ENCODE measurements at places on chromosomes 2 and 18.

DNA sequence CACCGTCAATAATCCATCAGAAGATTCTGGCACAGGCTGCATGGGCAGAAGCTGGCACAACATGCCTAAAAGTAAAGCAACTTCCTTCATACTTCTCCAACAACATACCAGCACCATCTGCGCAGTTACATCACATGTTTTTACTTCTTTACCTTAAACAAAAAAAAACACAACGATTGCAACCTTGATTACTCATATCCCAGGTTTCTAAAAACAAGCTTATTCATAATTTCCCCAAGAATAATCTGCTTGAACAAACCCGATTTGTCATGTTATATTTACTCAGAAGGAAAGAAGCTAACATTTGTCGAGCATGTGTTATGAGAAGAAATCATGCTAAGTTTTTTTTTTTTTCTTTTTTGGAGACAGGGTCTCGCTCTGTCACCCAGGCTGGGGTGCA is 54.7 kb downstream of the THADA start:
- DNase-seq: no peak

- no peak for DNase-seq
Measured at GRCh38 chr2:27322301-27322765, 564 bp downstream of the MPV17 start.

DNA sequence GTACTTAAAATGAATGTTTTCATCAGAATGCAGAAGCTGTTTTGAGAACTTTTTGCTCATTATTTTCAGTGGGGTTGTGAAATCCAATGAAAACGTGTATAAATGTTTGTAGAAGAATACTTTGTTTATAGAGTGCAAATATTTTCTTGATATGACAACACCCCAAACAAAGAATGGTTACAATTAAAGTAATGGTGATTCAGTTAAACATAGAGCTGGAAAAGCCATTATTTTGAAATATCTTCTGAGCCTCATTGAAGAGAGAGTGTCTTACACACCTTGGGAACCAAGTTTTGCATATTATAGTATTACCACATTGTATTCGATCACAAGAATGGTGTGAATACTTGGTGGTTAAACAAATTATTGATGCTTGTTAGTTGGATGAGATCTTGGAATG is 48.7 kb downstream of the SPTBN1 start:
- no peak for DNase-seq

- DNase-seq: no peak
Measured at GRCh38 chr2:41937921-41938708, 109.7 kb upstream of the PKDCC start.

GRCh38 chr2:30354150-30354549 is 92.9 kb upstream of the LCLAT1 start:
- DNase-seq: no peak

- DNase-seq: no peak
Measured at GRCh38 chr18:34594266-34594665, 115.8 kb upstream of the DTNA start.

GRCh38 chr2:151258121-151258520 is 3.5 kb downstream of the RBM43 start:
- DNase-seq: no peak

- DNase-seq: no peak
Measured at GRCh38 chr2:196758474-196759377, 40.8 kb downstream of the GTF3C3 start.

- no peak for DNase-seq
Measured at GRCh38 chr2:120133572-120134244, 89.5 kb downstream of the TMEM185B start.

GRCh38 chr2:99858951-99859596 is 283.3 kb downstream of the AFF3 start:
- DNase-seq: no peak

DNA sequence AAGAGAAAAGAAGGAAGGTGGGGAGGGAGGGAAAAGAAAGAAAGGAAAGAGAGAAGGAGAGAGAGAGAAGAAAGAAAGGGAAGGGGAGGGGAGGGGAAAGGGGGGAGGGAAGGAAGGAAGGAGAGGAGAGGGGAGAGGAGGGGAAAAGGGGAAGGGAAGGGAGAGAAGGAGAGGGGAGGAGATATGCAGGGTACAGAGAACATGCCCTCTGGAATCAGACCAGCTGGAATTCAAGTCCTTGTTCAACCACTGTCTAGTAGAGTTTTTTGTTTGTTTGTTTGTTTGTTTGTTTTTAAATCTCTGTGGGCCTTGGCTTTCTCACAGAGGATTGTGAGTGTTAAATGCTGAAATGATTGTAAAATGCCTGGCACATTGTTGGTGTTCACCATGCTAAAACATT is 77.7 kb upstream of the FOSL2 start:
- DNase-seq: no peak

DNA sequence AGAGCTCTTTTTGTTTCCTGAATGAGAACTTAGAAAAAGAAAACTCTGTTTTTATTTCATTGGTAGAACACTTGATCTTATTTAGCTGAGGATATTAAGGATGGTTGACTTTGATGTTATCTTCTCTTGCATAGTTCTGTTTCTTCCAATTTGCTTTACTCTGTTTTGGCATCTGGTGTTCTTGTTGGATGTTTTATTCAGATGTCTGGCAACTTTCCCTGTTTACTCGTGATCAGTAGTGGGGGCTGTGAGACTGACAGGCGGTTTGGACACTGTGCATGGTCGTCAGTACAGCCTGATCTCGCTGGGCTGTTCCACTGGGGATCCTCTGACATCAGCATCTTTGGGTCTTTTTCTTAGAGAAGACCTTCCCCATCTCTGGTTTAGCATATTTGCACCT is 100.1 kb downstream of the TSN start:
- DNase-seq: no peak

- DNase-seq: no peak
Measured at GRCh38 chr2:235445116-235445515, 48.7 kb upstream of the AGAP1 start.

DNA sequence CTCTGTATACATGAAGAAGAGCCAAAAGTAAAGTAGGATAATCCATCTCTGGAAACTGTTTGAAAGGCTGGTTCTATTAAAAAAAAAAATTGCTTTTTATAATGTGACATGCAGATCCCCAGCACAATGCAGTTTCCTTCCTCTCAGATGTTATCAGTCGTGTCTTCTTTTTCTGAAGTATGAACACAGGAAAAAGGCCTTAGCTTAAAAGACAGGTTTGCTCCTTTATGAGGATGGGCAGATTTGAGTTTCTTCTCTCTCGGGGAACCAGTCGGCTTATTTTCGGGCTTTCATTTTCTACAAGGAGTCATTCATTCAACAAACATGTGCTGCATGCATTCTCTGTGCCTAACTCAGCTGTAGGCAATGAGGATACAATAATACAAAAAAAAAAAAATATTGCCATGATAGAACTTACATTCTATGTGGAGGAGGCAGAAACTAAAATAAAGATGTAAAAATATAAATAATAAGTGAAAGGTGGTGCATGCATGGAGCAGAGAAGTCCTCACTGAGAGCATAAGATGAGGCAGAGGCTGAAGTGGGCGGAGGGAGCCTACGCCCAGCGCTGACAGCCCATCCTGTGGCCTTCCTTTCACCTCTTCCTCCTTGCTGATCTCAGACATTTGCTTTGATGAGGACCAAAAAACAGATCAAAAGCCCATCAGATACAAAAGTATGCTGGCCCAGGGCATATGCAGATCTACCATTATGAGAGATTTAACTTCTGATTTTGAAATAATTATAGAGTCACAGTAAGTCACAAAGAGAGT is at the start of gene CD226:
CD226 (minus strand) TSS at position 513 of the 773 bp plus-strand sequence; CDS start at position 46, 467 bp downstream.
- DNase-seq: no peak

DNA sequence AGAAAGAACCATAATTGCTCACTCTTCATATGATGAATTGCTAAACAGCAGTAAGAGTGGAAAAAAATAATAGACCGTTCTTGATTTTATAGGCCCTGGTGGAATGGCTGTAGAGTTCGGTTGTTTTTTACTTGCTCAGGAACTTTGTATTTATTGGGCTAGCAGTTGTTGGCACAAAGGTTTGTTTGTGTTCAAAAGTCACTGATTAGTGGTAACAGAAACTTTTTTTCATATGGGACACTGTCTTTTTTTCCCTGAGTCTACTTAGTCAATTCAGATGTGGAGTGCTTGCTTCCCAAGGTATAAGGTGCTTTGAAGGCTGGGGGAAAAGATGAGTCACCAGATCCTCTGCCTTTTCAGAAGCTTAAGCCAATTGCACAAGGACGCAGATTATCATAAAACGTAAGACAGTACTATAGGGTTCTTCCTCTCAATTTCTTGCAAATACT is 25.8 kb downstream of the PHLPP1 start:
- DNase-seq: no peak

GRCh38 chr2:237118025-237118424 is 32.3 kb downstream of the COPS8 start:
- DNase-seq: no peak

- DNase-seq: no peak
Measured at GRCh38 chr18:58298251-58299134, 254.5 kb downstream of the NEDD4L start.

GRCh38 chr2:46873604-46874068 is 42.0 kb downstream of the MCFD2 start:
- peak; percentile 9 for DNase-seq

DNA sequence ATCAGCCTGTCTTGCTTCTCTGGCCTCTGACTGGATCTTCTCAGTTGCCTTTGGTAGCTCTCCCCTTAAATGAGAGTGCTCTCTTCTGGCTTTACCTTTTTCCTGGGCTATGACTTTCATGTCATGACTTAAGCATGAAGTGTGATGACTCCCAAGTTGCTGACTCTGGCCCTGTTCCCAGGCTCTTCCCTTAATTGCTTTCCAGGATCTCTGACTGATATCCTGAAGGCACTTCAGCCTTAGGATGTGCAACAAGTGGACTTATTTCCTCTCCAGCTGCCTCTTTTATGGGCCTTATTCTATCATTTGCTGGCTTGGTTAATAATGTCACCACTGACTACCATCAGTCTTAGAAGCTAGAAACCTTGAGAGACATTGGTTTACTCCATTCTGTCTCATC is 17.4 kb downstream of the SEMA4F start:
- no peak for DNase-seq

DNA sequence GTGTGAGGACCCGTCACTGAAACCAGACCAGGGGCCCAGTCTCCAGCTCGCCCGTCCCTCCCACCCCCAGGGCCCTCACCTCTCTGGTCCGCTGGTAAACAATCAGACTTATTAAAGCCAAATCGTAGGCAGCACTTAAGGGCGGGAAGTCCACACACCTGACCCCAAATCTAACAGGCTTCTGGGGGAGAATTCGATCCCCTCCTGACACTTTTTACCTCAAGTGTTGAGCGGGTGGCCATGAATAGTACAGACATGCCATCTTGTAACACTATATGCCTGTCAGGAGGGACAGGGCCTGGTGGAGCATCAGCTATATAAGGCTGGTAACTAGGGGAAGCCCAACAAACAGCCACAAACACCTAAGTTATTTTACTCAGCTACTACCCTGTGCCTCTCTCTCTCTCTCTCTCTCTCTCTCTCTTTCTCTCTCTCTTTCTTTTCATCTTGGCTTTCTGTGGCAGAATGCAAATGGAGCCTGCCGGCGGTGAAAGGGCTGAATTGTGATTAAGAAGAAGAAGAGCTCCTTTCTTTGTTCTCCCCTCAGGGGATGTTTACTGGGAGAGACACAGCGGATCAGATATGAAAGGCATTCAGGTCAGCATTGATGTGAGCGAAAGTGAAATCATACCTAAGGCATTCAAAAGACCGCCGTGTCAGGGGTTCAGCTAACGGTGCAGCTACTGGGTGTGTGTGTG is 9.5 kb downstream of the ZEB2 start:
- DNase-seq: no peak

DNA sequence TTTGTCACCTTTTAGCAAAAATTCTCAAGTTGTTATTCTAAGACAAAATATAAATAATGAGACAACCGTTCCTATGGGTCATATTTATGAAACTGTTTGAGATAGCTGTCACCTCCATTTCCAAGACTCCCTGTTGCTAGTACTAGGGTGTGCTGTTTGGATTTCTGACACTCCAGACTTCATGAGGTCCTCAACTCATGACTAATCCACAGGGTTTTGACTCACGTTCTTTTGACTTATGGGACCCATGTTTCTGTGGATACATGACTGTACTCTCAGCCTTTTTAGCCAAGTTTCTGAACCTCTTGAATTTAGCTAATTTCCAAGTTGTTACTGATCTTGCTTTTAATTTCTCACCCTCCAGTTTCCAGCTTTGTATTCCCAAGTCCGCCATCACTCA is 178.7 kb upstream of the FAM98A start:
- DNase-seq: no peak

DNA sequence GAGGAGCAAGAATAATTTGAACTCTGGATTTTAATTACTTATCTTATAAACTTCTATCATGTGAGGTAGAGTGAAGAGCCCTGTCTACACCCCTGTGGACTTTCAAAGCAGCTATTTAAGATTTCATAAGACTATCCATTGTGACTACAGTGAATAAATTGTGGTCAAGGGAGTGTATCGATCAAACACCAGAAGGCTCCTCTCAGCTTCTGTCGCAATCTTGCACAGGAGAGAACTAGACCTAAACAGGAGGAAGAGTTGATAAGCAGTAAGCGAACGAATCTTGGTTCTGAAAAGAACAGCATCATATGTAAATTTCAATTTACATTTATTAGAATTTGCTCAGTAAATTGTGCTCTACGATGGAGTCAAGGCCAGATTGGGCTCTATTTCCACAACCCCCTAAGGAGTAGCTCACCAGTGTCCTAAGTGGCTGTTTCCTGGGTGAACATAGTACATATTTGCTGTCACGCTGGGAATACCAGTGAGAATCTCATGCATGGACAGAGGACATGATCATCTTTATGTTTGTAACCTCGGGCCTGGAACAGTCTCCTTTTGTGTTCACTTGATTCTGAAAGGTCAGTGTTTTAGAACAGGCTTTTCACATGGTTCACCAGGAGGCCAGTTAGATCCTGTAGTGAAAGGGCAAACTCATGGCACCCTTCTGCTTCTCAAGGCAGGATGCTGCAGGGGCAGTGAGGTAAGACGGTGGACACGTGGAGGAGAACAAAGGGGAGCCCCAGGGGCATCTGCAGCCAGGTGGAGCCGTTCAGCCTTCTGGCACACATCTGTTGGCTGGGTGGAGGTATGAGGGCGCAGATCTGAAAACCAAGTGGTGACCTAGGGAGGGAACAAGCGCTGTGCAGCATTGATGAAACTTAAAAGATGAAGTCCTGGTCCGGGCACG is 33.3 kb downstream of the NPAS2 start:
- no peak for DNase-seq

GRCh38 chr2:218873359-218874194 is 7.1 kb upstream of the WNT10A start:
- no peak for DNase-seq

All from NK-92 treated with Interleukin-12 subunit alpha and Interleukin-12 subunit beta, amount 100 ng/mL, for 24 hours (cell line).